ENCODE measurements at places on chromosomes 1 and 21. TPM values are rescaled to one million over a fixed set of nuclear protein-coding genes. Genes with fewer than 3 reads are reported as not detected.

The ISG20L2 gene
- 6.3 TPM for total RNA-seq

The LCE1C gene
- not detected for total RNA-seq

The PAX7 gene
- total RNA-seq = not detected

The SPATA21 gene
- total RNA-seq = not detected

The SELE gene
- 5.0 TPM for total RNA-seq

The KCND3 gene
- total RNA-seq = 0.20 TPM

The SPRR3 gene
- not detected for total RNA-seq

The CFHR2 gene
- not detected for total RNA-seq

The OLFML2B gene
- 0.22 TPM for total RNA-seq

The TBCE gene
- 12.1 TPM for total RNA-seq

The FAAP20 gene
- 19.8 TPM for total RNA-seq

The RGL1 gene
- 16.1 TPM for total RNA-seq

The DHX9 gene
- 139 TPM for total RNA-seq

The RGS16 gene
- total RNA-seq = 0.65 TPM

The SGIP1 gene
- 34.1 TPM for total RNA-seq

The ATP6V1G3 gene
- total RNA-seq = not detected

The GCSAML gene
- not detected for total RNA-seq

The PTGER3 gene
- under 0.01 TPM for total RNA-seq

The HES2 gene
- total RNA-seq = 19.8 TPM

The CLCA1 gene
- total RNA-seq = not detected

The TMEM201 gene
- total RNA-seq = 2.0 TPM

The CR1 gene
- total RNA-seq = not detected

The SYT11 gene
- total RNA-seq = 15.5 TPM

The MAN1A2 gene
- total RNA-seq = 31.3 TPM

The GJA4 gene
- total RNA-seq = 60.8 TPM

The S100A3 gene
- 2.8 TPM for total RNA-seq

The PDPN gene
- total RNA-seq = 108 TPM

The ATAD3A gene
- total RNA-seq = 22.2 TPM

The NUP210L gene
- under 0.01 TPM for total RNA-seq

The CASQ2 gene
- not detected for total RNA-seq
